ENCODE measurements at places on chromosomes 1 and 21. TPM values are rescaled to one million over a fixed set of nuclear protein-coding genes. Genes with fewer than 3 reads are reported as not detected.

DNA sequence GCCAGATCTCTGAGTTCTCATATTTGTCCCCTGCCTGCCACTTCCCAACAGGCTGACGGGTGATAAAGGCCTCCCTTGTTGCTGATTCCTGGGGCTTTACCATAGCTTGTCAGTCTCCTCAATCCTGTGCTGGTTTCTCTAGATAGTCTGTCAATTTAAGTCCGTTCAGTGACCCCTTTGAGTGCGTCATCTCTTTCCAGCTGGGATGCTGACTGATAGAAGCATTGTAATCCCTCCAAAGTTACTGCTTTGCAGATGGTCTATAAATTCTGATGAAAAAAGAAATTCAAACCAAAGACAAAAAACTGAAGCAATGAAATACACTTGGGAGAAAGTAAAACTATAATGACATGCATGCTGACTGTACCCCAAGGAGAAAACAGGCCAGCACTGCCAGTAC is 28.3 kb downstream of the RHOU start:
- DNase-seq = no peak

DNA sequence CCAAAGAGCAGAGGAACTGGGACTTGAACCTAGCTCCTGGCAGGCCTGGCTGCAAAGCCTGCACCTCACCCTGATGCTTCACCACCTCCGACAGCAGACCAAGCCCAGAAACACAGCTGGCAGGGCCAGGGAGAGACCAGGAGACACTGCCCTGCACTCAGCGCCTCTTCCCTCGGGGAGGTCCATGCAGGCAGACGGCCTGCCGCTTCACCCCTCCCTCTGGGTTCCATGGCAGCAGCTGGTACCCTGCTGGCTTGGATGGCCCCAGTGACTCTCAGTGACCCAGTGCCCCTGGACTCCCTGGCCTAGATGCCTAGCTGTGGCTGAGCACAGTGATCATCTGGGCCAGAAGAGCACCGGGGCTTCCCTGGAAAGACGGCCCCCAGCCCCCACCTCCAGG is 65.3 kb upstream of the TARDBP start:
- DNase-seq = no peak

DNA sequence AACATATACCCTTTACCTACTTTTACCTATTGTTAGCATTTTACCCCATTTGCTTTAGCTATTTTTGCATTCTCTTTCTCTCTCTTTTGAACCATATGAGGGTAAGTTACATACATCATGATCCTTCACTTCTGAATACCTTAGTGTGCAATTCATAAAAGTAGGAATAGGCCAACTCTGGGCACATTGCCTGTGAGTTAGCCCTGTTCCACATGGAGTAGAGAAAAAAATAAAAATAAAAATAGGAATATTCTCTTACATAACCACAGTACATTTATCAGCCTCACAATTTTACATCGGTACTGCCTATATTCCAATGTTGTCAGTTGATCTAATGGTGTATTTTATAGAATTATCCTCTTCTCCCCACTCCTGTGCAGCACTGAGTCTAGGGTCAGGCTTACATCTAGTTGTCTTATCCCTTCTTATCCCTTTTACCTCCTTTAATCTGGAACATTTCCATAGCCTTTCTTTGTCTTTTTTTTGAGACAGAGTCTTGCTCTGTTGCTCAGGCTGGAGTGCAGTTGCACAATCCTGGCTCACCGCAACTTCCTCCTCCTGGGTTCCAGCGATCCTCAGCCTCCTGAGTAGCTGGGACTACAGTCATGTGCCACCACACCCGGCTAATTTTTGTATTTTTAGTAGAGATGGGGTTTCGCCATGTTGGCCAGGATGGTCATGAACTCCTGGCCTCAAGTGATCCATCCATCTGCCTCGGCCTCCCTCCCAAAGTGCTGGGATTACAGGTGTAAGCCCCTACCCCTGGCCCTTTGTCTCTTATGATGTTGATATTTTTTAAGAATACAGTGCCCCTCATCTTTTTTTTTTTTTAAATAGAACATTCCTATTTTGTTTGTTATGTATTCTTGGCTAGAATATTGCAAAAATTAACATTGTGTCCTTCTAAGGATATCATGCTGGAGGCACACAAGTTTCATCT is 11.1 kb upstream of the SLC30A1 start:
- peak; percentile 89 for DNase-seq

Gene KRTAP21-2
- total RNA-seq = not detected

Gene PFKFB2
- 24.8 TPM for total RNA-seq

DNA sequence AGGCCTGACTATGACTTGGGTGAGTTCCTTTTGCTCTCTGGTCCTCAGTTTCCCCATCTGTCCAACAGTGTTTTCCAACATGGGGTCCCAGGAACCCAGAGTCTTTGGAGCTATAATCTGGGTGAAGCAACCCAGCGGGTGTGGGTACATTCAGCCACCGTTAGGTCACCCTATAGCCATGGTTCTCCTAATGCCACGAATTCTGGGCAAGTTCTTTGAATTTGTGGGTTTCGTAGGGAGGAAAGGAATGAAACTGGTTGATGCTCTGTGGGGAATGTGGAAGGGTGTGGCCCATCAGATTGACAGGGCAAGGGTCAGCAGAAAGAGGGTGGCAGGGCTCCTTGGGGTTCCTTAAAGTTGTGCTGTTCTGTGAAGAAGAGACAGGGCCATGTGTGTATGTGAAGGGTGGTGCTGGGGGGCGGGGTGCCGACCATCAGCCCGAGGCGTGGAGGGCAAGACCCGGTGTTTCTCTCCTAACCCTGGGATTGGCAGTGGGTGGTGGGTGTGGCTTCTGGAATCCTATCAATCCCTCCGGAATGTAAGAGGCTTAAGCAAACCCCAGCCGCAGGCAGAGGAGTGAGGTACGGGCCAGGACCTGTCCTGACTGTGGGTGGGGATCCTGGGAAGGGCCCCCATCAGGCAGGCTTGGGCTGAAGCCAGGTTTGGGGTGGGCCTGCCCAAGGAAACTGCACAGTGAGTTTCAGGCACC is 35.5 kb upstream of the ZNF362 start:
- no peak for DNase-seq

Data from spleen (tissue), 13 donors.